Left renal pelvis (tissue), 4 donors: ENCODE measurements at places on chromosomes 3 and 15.

DNA sequence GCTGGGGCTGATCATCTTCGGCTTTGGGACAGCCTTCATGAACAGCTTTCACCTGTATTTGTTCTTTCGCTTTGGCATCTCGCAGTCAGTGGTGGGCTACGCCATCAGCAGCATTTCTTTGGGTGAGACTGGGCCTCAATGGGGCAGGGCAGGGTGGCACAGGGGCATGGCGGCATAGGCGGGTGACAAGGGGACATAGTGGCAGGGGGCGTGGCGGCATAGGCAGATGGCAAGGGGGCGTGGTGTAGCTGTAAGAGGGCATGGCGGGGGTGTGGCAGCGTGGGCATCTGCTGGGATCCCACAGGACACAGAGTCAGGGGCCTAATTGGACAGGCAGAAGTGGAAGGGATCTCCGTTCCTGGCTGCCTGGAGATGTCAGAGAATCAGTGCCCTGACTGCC, 25.5 kb downstream of the SLC22A14 start:
- no peak for DNase-seq

- DNase-seq = no peak
Observed at GRCh38 chr3:146138902-146139301, 22.1 kb downstream of the PLOD2 start.

DNA sequence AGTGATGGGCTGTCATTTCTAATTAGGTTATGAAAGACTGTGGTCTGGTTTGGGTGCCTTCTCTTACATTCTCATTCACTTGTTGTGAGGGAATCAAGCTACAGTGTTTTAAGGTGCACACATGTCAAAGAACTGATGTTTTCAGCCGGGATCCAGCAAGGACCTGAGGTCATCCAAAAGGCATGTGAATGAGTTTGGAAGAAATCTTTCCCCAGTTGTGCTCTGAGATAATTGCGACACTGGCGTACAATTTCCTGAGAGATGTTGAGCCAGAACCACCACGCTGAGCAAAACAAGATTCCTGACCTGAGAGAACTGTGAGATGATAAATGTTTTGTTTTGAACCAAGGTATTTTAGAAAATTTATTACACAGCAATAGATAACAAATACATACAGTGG, 295.3 kb upstream of the SLITRK3 start:
- DNase-seq = no peak

GRCh38 chr3:99579246-99579645, 59.1 kb upstream of the COL8A1 start:
- DNase-seq = no peak

DNA sequence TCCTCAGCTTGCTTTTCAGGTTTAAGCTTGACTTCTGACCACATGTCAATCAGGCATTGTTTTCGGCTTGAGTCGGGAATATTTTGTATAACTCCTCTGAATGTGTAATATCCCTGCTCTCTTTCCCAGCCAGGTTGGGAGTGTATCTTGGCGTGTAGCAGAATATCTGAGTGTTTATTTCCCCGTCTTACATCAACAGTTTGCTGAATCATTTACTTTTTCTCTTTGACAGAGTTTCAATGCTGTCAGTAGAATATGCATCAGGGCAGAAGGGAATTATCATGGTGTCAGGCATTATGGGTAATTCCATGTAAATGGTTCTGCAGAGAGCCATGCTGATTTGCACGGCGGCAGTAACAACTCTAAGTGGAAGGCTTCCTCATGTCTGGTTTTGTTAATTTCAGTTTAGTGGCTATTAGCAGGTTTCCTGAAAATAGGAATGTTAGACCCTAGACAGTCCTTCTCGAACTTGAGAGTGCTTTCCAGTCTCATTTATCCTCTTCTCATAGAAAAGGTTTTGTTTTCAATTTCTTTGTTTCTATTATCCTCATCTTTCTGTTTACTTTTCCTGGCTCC, 566.3 kb downstream of the AGBL1 start:
- no peak for DNase-seq

GRCh38 chr3:116741467-116741866, 31.9 kb downstream of the TUSC7 start:
- no peak for DNase-seq

GRCh38 chr3:72586694-72587093, 261.6 kb downstream of the SHQ1 start:
- no peak for DNase-seq

GRCh38 chr3:102571006-102571405, 136.2 kb downstream of the ZPLD1 start:
- no peak for DNase-seq
